ENCODE measurements at places on chromosomes 4 and X. TPM values are rescaled to one million over a fixed set of nuclear protein-coding genes. Genes with fewer than 3 reads are reported as not detected.

Gene XPNPEP2
- total RNA-seq = not detected

Gene SOD3
- 16.9 TPM for total RNA-seq

Gene PNMA5
- not detected for total RNA-seq

Gene TKTL1
- not detected for total RNA-seq

Gene MTNR1A
- total RNA-seq = not detected

DNA sequence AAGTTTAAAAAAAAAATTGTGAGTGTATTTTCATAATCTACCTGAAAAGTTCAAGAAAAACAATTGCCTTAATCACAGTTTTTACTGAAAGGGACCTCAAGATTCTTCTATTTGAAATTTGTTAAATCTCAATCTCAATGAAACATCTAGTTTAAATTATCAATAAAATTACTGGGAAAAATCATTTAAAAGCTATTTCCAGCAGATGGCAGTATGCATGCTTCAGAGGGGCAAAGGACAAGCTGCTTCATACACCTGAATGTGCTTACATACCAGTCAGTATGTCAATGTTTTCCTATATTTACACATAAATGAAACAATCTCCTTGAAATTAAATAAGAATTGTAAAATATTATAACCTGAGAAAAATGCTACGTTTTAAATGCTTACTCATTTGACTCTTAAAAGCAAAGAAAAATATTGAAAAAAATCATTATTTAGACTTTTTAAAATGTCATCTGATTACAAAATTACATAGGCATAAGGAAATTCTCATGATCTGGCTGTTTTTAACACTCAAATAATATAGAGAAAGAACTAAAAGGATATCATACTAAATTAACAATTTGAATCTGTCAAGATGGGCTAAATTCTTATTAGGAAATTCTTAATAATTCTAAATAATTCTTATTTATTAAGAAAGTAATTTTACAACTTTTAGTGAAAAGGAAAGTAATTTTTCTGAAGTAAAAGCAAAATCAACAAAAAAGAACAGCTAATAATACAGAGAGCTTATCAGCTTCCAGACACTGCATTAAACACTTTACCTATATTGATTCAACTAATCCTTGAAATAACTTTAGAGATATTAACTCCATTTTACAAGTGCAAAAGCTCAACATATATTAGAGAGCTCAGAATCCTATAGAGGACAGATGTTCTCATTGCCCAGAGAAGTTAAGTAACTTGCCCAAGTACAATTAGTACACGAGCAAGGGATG, 242.1 kb downstream of the ADAMTS3 start:
- no peak overlapping the region for H3K4me3 ChIP-seq
- no peak overlapping the region for H3K27ac ChIP-seq
- H3K27me3 ChIP-seq = no peaks in the 10 kb centered on the region

- H3K36me3 ChIP-seq = peaks cover 24% of the 10 kb centered on the region
- H3K27ac ChIP-seq = no peak overlapping the region
- H3K4me3 ChIP-seq = no peak overlapping the region
- H3K4me1 ChIP-seq = no peaks in the 10 kb centered on the region
- H3K27me3 ChIP-seq = peaks cover 15% of the 10 kb centered on the region
These were observed 15.7 kb downstream of the STBD1 start for GRCh38 chr4:76322236-76322635.

DNA sequence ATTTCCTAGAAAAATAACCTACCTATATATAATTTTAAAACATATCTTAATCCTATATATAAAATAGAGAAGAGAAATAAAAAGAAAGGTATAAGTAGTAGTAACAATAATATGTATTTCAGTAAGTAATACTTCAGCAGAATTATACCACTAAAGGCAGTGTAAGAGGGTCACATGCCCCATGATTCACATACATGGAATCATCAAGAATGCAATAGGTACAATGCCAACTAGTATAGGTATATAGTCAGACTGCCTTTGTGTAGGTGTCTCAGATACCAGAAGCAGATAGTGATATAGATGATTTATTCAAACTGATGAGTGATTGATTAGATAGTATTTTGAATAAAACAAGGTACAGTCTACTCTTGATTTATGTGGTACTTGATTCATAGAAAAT, 9.4 kb downstream of the AIMP1 start:
- H3K27me3 ChIP-seq = no peaks in the 10 kb centered on the region
- H3K4me3 ChIP-seq = no peak overlapping the region
- DNase-seq = no peak
- no peak overlapping the region for H3K27ac ChIP-seq

GRCh38 chr4:177057186-177057585, 252.5 kb upstream of the NEIL3 start:
- H3K27ac ChIP-seq = no peak overlapping the region
- H3K4me3 ChIP-seq = no peak overlapping the region
- H3K4me1 ChIP-seq = no peaks in the 10 kb centered on the region
- 0 out of 2 replicates have a peak, but pooled peaks cover 1% of the 10 kb centered on the region for H3K27me3 ChIP-seq
